Right atrium auricular region (tissue), 2 donors: ENCODE measurements at places on chromosomes 16 and 17. TPM values are rescaled to one million over a fixed set of nuclear protein-coding genes. Genes with fewer than 3 reads are reported as not detected.
A peak's percentile ranks its signal among the peaks of the same experiment; 100 is the strongest.

- H3K4me1 ChIP-seq, result no peaks in the 10 kb centered on the region
- DNase-seq, result no peak
Measured at GRCh38 chr16:8855972-8856371, 12.8 kb downstream of the CARHSP1 start.

- H3K27me3 ChIP-seq, result peaks cover 28% of the 10 kb centered on the region
- DNase-seq, result no peak
- H3K4me3 ChIP-seq, result peak overlapping the region; percentile 21
- no peaks in the 10 kb centered on the region for H3K36me3 ChIP-seq
- H3K4me1 ChIP-seq, result no peaks in the 10 kb centered on the region
- H3K27ac ChIP-seq, result no peak overlapping the region
Measured at GRCh38 chr16:695355-696089, 5.3 kb upstream of the WDR24 start.

- no peak overlapping the region for H3K27ac ChIP-seq
- no peak for DNase-seq
- no peaks in the 10 kb centered on the region for H3K27me3 ChIP-seq
- H3K4me3 ChIP-seq, result no peak overlapping the region
- H3K36me3 ChIP-seq, result peaks cover 4% of the 10 kb centered on the region
Measured at GRCh38 chr17:18107971-18108370, 585 bp upstream of the MYO15A start.

GRCh38 chr17:1930337-1930645 lies 94.8 kb downstream of the RTN4RL1 start:
- H3K27me3 ChIP-seq, result no peaks in the 10 kb centered on the region
- no peak overlapping the region for H3K4me3 ChIP-seq
- H3K36me3 ChIP-seq, result no peaks in the 10 kb centered on the region
- no peaks in the 10 kb centered on the region for H3K4me1 ChIP-seq

DNA sequence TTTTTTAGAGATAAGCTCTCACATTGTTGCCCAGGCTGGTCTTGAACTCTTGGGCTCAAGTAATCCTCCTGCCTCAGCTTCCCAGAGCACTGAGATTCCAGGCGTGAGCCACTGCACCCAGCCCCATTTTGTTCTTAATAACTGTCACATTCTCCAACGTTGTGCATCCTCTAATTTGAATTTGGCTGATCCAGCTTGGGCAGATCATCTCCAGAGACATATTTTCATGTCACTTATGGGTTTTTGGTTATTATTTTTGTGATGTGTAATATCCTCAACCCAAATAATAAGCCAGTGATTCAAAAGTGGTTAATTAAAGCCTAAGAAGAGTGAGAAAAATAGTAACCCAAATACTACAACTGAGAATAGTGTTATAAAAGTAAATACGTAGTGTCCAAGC lies 16.2 kb upstream of the COL1A1 start:
- no peak overlapping the region for H3K4me3 ChIP-seq
- H3K27ac ChIP-seq, result peak overlapping the region; percentile 69
- no peaks in the 10 kb centered on the region for H3K27me3 ChIP-seq
- H3K36me3 ChIP-seq, result no peaks in the 10 kb centered on the region
- DNase-seq, result no peak

The LIG3 gene
- total RNA-seq, result 12.0 TPM

The IGFBP4 gene
- total RNA-seq, result 81.0 TPM
